ENCODE measurements at places on chromosomes 12 and 14.

GRCh38 chr12:31991146-31991545 is 31.9 kb downstream of the RESF1 start:
- no peak for DNase-seq
- H3K4me3 ChIP-seq, result no peak overlapping the region
- H3K36me3 ChIP-seq, result no peaks in the 10 kb centered on the region
- 0 out of 2 replicates have a peak, but pooled peaks cover 4% of the 10 kb centered on the region for H3K4me1 ChIP-seq
- no peak overlapping the region for H3K27ac ChIP-seq
- no peaks in the 10 kb centered on the region for H3K27me3 ChIP-seq

GRCh38 chr14:69055125-69055524 is 76.0 kb upstream of the ACTN1 start:
- H3K4me1 ChIP-seq, result no peaks in the 10 kb centered on the region
- no peak for DNase-seq
- H3K36me3 ChIP-seq, result peaks cover 16% of the 10 kb centered on the region
- no peak overlapping the region for H3K4me3 ChIP-seq
- no peak overlapping the region for H3K27ac ChIP-seq

GRCh38 chr12:84811291-84811690 is 101.3 kb downstream of the SLC6A15 start:
- no peaks in the 10 kb centered on the region for H3K4me1 ChIP-seq
- H3K36me3 ChIP-seq, result no peaks in the 10 kb centered on the region
- H3K27me3 ChIP-seq, result no peaks in the 10 kb centered on the region
- H3K4me3 ChIP-seq, result no peak overlapping the region

DNA sequence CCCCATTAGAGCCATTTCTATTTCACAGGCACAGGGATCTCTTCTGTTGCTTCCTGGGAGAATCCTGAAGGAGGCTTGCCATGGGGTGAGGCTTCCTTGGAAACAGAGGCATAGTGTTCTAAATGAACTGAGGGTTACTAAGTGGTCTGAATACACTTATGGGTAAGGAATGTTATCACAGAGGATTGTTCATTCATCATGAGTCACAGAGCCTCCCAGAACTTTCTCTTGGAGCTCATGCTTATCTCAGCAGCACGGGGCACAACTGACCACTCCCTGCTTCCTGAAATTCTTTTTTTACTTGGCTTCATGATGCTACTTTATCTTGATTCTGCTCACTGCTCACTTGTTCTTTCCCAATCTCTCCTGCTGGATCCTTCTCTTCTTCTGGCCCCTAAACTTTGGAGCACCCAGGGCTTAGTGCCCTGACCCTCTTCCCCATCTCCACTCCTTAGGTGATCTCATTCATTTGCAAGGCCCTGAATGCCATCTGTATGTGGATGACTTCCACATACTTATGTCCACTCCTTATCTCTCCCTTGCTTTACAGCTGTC is 57.9 kb downstream of the ANO6 start:
- DNase-seq, result no peak
- H3K4me3 ChIP-seq, result no peak overlapping the region
- peaks cover 6% of the 10 kb centered on the region for H3K4me1 ChIP-seq
- H3K27ac ChIP-seq, result no peak overlapping the region
- no peaks in the 10 kb centered on the region for H3K27me3 ChIP-seq

- no peaks in the 10 kb centered on the region for H3K27me3 ChIP-seq
- H3K27ac ChIP-seq, result no peak overlapping the region
- H3K36me3 ChIP-seq, result no peaks in the 10 kb centered on the region
- no peak overlapping the region for H3K4me3 ChIP-seq
These were observed 943.5 kb downstream of the BCL11B start for GRCh38 chr14:98328496-98328895.

DNA sequence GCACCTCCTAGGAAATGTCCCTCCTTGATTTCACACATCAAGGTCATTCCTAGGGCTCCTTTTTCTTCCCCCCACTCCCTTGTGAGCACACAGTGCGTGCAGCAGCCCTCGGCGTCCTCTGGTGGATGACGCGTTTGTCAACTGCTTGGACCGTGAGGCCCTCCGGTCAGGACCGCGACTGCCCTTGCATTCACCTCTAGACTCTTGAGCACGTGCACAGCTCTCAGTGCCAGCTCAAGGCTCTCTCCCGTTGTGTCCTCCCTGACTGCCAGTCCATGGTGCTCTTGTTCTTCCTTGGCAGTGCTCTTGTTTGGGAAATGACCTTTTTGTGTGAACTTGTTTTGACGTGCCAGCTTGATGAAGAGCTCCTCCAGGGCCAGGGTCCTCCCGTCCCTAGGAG is 67.9 kb downstream of the TSPAN9 start:
- H3K36me3 ChIP-seq, result no peaks in the 10 kb centered on the region
- 0 out of 2 replicates have a peak, but pooled peaks cover 10% of the 10 kb centered on the region for H3K27me3 ChIP-seq
- no peak overlapping the region for H3K4me3 ChIP-seq
- no peaks in the 10 kb centered on the region for H3K4me1 ChIP-seq

- no peak for DNase-seq
- H3K4me3 ChIP-seq, result no peak overlapping the region
- peaks cover 52% of the 10 kb centered on the region for H3K36me3 ChIP-seq
- no peaks in the 10 kb centered on the region for H3K4me1 ChIP-seq
These were observed 24.1 kb upstream of the RAB35 start for GRCh38 chr12:120140603-120141002.

GRCh38 chr14:75165586-75166391 is 10.6 kb downstream of the TMED10 start:
- H3K4me3 ChIP-seq, result no peak overlapping the region
- no peak overlapping the region for H3K27ac ChIP-seq
- no peak for DNase-seq
- H3K36me3 ChIP-seq, result peaks cover 4% of the 10 kb centered on the region
- H3K27me3 ChIP-seq, result no peaks in the 10 kb centered on the region

DNA sequence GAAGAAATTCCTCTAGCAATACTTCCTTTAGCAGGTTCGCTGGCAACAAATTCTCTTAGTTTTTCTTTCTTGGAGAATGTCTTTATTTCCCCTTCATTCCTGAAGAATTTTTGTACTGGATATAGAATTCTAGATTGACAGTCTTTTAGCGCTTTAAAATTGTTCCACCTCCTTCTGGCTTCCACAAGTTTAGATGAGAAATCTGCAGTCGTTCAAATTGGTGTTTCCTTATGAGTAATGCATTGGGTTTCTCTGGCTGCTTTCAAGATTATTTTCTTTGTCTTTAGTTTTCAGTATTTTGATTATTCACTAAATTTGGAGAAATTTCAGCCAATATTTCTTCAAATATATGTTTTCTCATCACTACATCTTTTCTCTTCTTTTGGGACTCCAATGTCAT is 33.3 kb upstream of the FGF6 start:
- no peak for DNase-seq
- no peak overlapping the region for H3K27ac ChIP-seq
- H3K4me3 ChIP-seq, result no peak overlapping the region
- no peaks in the 10 kb centered on the region for H3K36me3 ChIP-seq
- no peaks in the 10 kb centered on the region for H3K4me1 ChIP-seq

- H3K4me3 ChIP-seq, result no peak overlapping the region
- no peaks in the 10 kb centered on the region for H3K27me3 ChIP-seq
- peaks cover 29% of the 10 kb centered on the region for H3K4me1 ChIP-seq
- H3K27ac ChIP-seq, result no peak overlapping the region
These were observed 22.2 kb downstream of the SLC41A2 start for GRCh38 chr12:104935886-104936285.

DNA sequence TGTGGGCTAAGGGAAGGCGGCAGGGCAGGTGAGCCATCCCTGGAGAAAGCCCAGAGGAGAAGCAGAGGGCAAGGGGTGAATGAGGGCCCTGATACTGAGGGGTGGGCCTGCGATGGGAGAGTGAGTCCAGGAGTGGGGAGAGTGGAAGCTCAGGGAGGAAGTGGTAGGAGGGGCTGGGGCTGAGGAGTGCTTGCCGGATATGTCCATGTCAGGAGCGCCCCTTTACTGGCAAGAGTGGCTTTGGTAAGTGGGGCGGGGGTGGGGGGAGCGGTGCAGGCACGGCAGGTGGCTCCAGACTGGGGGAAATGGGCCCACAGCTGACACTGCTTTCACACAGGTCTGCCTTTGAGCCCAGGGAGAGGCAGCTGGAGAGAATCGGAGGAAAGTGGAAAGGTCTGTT is 86.4 kb upstream of the GPR68 start:
- peaks cover 39% of the 10 kb centered on the region for H3K4me1 ChIP-seq
- H3K36me3 ChIP-seq, result peaks cover 50% of the 10 kb centered on the region
- H3K4me3 ChIP-seq, result no peak overlapping the region
- no peaks in the 10 kb centered on the region for H3K27me3 ChIP-seq
- no peak overlapping the region for H3K27ac ChIP-seq

DNA sequence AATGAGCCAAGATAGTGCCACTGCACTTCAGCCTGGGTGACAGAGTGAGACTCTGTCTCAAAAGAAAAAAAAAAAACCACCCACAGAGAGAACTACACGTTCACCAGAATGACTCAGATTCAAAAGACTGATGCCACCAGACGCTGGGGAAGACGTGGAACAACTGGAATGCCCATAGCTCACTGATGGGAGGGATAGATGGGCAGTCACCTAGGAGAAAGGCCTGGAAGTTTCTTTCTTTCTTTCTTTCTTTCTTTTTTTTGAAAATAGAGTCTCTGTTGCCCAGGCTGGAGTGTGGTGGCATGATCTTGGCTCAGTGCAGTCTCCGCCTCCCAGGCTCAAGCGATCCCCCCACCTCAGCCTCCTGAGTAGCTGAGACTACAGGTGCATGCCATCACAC is 10.0 kb upstream of the KLC1 start:
- no peak for DNase-seq
- H3K4me1 ChIP-seq, result peaks cover 9% of the 10 kb centered on the region
- no peak overlapping the region for H3K4me3 ChIP-seq
- no peaks in the 10 kb centered on the region for H3K36me3 ChIP-seq
- H3K27me3 ChIP-seq, result no peaks in the 10 kb centered on the region
